ENCODE measurements at places on chromosomes 5 and 9. TPM values are rescaled to one million over a fixed set of nuclear protein-coding genes. Genes with fewer than 3 reads are reported as not detected.

GRCh38 chr9:131272212-131272611 lies 4.1 kb downstream of the FAM78A start:
- H3K27me3 ChIP-seq: peaks cover 9% of the 10 kb centered on the region
- no peaks in the 10 kb centered on the region for H3K4me1 ChIP-seq
- no peak for DNase-seq
- H3K36me3 ChIP-seq: no peaks in the 10 kb centered on the region

GRCh38 chr5:176846335-176847140 lies 36.2 kb downstream of the UNC5A start:
- no peaks in the 10 kb centered on the region for H3K36me3 ChIP-seq
- H3K4me3 ChIP-seq: no peak overlapping the region
- DNase-seq: no peak
- peaks cover 6% of the 10 kb centered on the region for H3K27me3 ChIP-seq
- no peak overlapping the region for H3K27ac ChIP-seq

GRCh38 chr5:74865256-74865803 lies 857 bp downstream of the FAM169A start:
- no peaks in the 10 kb centered on the region for H3K36me3 ChIP-seq
- no peaks in the 10 kb centered on the region for H3K27me3 ChIP-seq
- DNase-seq: peak; percentile 3
- peaks cover 6% of the 10 kb centered on the region for H3K4me1 ChIP-seq
- peak overlapping the region; percentile 91 for H3K4me3 ChIP-seq

DNA sequence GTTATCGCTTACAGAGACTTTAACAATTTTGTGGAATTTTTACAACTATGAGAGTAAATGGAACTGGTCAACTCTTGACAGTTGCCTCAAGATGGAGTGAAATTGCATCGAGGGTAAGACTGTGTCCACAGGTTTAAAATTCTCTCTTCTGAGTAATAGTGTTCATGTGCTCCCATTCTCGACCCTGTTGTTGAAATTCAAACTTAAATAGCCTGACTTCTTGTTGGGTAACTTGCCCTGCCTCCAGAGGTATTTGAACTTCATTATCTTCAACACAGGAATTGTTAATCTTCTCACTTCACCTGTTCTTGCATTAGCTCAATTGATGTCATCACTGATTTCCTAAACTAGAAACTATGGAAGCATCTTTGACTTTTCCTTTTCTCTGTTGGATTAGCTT lies 77.5 kb downstream of the PIP5K1B start:
- H3K27ac ChIP-seq: no peak overlapping the region
- H3K27me3 ChIP-seq: no peaks in the 10 kb centered on the region
- peaks cover 18% of the 10 kb centered on the region for H3K4me1 ChIP-seq
- no peak for DNase-seq
- no peak overlapping the region for H3K4me3 ChIP-seq

- H3K36me3 ChIP-seq: no peaks in the 10 kb centered on the region
- no peaks in the 10 kb centered on the region for H3K27me3 ChIP-seq
- DNase-seq: peak; percentile 96
- H3K4me3 ChIP-seq: 0 out of 2 replicates have a peak overlapping the region, but pooled peaks have one; percentile 2
- H3K27ac ChIP-seq: peak overlapping the region; percentile 99
- peaks cover 80% of the 10 kb centered on the region for H3K4me1 ChIP-seq
Measured at GRCh38 chr9:22211588-22212360, 202.7 kb upstream of the CDKN2B start.

DNA sequence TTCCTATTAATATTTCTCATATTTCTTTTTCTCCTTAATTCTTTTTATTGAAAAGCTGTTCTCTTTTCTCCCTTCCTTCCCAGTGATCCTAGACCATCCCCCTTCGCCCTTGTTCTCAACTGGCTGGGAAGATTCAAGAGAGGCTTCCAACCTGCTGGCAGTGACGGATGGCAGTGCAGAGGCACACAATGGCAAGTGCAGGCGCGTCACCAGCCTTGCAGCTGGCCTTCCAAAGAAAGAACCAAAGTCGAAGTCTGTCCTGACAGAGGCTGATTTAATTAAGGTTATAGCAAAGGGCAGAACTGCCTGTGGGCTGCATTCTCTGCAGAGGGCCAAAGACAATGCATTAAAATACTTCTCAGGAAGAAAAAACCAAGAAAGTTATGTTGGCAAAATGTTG lies 7.4 kb downstream of the CEMIP2 start:
- H3K4me1 ChIP-seq: peaks cover 65% of the 10 kb centered on the region
- H3K36me3 ChIP-seq: no peaks in the 10 kb centered on the region
- H3K4me3 ChIP-seq: no peak overlapping the region
- H3K27ac ChIP-seq: no peak overlapping the region

- no peak overlapping the region for H3K27ac ChIP-seq
- DNase-seq: no peak
- H3K4me3 ChIP-seq: no peak overlapping the region
- no peaks in the 10 kb centered on the region for H3K4me1 ChIP-seq
- no peaks in the 10 kb centered on the region for H3K27me3 ChIP-seq
Measured at GRCh38 chr5:177319913-177320588, 8.4 kb upstream of the MXD3 start.

- no peaks in the 10 kb centered on the region for H3K4me1 ChIP-seq
- H3K27ac ChIP-seq: no peak overlapping the region
- no peak for DNase-seq
- H3K36me3 ChIP-seq: no peaks in the 10 kb centered on the region
Measured at GRCh38 chr9:99736291-99736690, 85.4 kb upstream of the NR4A3 start.

- no peaks in the 10 kb centered on the region for H3K36me3 ChIP-seq
- peaks cover 5% of the 10 kb centered on the region for H3K4me1 ChIP-seq
- no peak for DNase-seq
- H3K27ac ChIP-seq: no peak overlapping the region
- H3K4me3 ChIP-seq: no peak overlapping the region
- H3K27me3 ChIP-seq: no peaks in the 10 kb centered on the region
Measured at GRCh38 chr9:122386311-122386872, 15.6 kb downstream of the PTGS1 start.

The SLC6A3 gene
- total RNA-seq: not detected

The SPATA31D4 gene
- total RNA-seq: not detected

The OR2V2 gene
- not detected for total RNA-seq

The ATOSB gene
- total RNA-seq: 9.2 TPM

The TNFSF8 gene
- total RNA-seq: not detected

The FOXD4L3 gene
- not detected for total RNA-seq

The PCDHA8 gene
- total RNA-seq: not detected

The RETREG1 gene
- total RNA-seq: 8.5 TPM

All from PC-3 (cell line).